ENCODE measurements at places on chromosomes 3 and 15. TPM values are rescaled to one million over a fixed set of nuclear protein-coding genes. Genes with fewer than 3 reads are reported as not detected.
A peak's percentile ranks its signal among the peaks of the same experiment; 100 is the strongest.

The CHRFAM7A gene
- total RNA-seq, result 2.6 TPM

GRCh38 chr3:179562591-179563270 lies at the start of gene ACTL6A:
Gene ACTL6A, plus strand, starts transcription at chr3:179562926. Its CDS starts 167 bp downstream, at chr3:179563093.
- peak; percentile 100 for DNase-seq

- DNase-seq, result no peak
Measured at GRCh38 chr3:160379628-160380214, 19.3 kb downstream of the IFT80 start.

DNA sequence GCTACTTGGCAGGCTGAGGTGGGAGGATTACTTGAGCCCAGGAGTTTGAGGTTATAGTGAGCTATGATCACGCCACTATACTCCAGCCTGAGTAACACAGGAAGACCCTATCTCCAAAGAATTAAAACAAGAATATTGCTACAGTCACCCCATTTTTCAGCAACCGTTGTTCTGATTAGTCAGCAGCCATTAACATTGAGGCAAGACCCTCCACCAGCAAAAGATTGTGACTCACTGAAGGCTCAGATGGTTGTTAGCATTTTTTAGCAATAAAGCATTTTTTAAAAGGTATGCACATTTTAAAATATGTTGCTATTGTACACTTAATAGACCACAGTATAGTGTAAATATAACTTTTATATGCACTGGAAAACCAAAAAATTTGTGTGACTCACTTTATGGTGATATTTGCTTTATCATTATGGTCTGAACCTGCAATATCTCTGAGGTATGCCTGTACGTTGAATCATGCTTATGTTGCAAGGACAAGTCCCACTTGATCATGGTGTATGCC lies 492.6 kb downstream of the SQOR start:
- DNase-seq, result no peak

DNA sequence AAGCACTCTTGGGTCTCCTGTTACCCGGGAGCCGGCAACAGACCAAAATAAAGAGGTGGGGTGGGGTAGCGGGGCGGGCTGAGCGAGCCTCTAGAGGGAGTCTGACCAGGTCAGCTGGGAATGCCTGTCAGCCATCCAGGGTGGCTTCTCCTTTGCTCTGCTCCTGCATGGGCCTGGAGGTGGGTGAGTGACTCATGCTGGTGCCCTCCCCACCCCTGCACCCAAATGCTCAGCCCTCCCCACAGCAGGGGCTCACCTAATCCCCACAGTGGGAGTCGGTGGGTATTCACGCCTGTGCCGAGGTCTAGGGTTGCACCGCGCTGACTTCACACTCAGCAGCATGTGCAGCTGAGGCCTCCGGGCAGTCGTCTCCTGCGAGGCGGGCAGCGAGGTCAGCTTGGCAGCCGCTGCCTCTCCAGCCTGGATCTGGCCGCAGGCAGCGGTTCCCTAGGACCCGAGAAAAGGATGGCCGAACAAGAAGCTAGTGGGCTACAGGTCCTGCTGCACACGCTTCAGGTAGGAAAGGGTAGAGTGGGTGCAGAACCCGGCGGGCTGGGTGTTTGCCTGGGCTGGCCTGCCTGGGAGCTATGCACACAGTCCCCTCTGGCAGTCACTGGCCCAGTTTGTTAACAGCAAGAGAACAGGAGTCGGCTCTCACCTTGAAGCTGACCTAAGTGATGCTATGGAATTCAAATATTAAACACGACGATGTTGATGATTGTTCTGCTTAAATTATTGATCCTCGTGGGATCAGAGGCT lies at the start of gene AGBL1:
Gene AGBL1, plus strand, starts transcription at position 364 of the 759 bp plus-strand sequence.
- DNase-seq, result no peak

DNA sequence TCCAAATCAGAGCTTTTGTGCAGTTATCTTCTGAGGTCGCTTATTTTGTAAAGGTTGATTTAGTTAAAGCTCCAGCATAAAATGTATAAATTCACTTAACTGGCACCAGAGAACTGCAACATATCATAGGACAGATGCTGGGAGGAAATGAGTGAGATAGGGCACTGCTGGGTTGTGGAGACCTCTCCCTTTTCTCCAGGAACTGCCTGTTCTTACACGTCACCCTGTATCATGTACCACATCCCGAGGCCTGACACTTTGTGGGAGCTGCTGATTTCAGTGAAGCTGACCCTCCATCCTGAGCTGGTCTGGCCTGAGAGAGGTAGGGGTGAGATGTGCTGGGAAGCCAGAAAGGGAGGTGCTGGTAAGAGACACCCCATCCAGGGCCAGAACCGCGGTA lies 213.8 kb upstream of the FEZF2 start:
- DNase-seq, result no peak

The FBXW12 gene
- not detected for total RNA-seq

- DNase-seq, result no peak
Measured at GRCh38 chr15:57312318-57313133, 63.8 kb upstream of the CGNL1 start.

DNA sequence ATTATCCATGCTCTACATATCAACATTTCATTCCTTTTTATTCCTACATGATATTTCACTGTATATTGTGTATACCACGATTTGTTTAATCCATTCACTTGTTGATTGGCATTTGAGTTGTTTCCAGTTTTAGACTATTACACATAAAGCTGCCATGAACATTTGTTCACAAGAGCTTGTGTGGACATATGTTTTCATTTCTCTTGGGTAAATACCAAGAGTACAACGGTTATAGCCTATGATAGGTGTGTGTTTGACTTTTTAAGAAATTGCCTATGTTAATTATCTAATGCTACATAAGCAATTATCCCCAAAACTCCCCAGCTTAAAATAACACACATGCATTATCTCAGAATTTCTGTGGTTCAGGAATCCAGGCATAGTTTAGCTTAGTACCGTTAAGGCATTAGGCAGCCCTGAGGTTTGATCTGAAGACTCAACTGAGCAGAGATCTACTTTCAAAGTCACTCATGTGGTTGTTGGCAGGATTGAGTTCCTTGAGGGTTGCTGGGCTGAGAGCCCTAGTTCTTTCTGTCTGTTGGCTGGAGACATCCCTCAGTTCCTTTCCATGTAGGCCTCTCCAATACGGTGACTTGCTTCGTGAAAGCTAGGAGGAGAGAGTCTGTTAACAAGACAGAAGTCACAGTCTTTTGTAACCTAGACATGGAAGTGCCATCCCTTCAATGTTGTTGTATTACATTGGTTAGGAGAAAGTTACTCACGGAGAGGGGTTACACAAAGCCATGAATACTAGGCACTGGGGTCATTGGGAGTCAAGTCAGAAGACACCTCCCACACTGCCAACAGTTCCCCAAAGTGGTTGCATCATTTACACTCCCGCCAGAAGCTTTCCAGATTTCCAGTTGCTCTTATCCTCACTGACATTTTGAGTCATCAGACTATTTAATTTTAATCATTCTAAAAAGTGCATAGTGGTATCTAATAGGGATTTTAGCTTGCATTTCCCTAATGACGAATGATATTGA lies 21.0 kb upstream of the PCSK6 start:
- no peak for DNase-seq

GRCh38 chr15:31591908-31592307 lies 265.3 kb downstream of the KLF13 start:
- DNase-seq, result no peak

DNA sequence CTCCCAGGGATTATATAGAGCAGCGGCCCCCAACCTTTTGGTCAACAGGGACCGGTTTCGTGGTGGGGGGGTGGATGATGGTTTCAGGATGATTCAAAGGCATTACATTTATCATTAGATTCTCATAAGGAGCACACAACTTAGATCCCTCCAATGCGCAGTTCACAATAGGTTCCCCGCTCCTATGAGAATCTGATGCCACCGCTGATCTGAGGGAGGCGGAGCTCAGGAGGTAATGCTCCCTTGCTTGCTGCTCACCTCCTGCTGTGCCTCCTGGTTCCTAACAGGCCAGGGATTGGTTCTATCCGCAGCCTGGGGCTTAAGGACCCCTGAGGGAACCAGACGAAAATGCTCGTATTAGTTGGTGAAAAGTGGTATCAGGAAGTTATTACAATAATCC lies 1.3 kb upstream of the HACD2 start:
- no peak for DNase-seq

- no peak for DNase-seq
Measured at GRCh38 chr3:58482917-58483636, 8.8 kb upstream of the KCTD6 start.

GRCh38 chr3:194287977-194288706 lies 63.0 kb downstream of the CPN2 start:
- DNase-seq, result no peak

- no peak for DNase-seq
Measured at GRCh38 chr3:104245981-104246380, 1120.7 kb upstream of the ALCAM start.

Data from heart right ventricle (tissue), 16 donors.